ENCODE measurements at places on chromosomes 1 and 21. TPM values are rescaled to one million over a fixed set of nuclear protein-coding genes. Genes with fewer than 3 reads are reported as not detected.

- DNase-seq, result no peak
Measured at GRCh38 chr1:1343811-1344421, 5.3 kb downstream of the DVL1 start.

GRCh38 chr1:48807554-48808260 is 31.0 kb upstream of the BEND5 start:
- peak; percentile 21 for DNase-seq

- no peak for DNase-seq
Measured at GRCh38 chr1:9059891-9060744, 9.3 kb downstream of the SLC2A5 start.

GRCh38 chr1:77227381-77227780 is 8.2 kb upstream of the PIGK start:
- DNase-seq, result no peak

DNA sequence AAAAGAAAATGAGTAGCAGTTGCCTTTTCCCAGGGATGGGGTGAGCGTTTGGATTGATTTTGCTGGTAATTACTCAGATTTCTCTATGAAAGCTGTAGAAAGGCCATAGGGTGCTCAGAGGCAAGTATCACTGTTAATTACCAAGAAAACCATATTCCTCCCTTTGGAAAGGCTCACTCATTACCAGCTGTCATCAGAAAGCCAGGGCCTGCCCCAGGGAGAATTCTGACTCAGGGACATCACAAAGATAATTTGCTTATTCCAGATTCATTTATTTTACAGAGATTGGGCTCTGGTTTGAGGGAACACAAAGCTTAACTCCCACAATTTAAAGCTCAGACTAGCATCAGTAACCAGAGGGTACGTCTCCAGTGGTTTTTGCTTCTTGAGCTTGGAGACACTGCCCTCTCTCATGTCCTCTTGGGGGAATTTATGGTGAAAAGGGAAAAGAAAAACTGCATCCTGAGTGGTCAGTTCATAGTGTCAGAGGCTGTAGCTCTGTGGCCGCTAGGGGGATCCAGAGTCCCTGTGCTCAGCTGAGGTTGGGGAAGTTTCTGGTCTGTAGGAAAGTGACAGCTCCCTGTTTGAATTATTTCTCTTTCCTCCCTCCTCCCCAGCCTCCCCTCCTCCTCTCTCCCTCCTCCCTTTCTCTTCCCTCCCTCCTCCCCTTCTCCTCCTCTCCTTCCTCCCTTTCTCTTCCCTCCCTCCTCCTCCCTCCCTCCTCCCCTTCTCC is 204.3 kb downstream of the KCNJ6 start:
- DNase-seq, result peak; percentile 77

DNA sequence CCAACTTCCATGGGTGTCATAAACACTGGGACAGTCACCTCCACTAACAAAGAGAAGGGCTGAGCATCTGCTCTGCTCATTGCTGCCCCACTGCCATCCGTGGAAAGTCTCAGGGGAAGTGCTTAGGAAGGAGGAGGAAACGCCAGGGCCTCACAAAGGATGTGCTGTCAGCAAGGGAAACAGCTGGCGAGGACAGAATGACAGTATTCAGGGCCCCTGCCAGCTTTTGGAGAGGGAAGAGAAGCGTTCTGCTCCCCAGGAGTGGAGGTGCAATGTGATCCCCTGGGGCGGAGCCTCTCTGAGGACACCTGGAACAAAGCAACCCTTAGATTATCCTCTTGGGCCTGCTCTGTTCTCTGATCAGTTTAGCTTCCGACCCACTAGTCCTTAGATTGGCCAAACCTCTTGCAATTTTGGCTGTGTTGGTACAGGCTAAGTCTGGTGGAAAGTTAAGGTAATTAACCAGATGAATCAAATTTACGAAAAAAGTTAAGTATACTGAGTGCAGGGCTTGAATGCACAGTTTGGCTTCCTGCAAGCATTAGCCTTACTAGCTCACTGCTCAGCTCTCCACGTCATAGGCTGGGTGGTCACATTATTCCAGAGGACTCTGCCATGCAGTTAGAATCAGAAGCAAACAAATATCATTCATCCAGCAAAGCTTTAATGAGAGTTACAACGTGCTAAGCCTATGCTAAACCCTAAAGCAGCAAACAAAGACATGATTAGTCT is 170.2 kb upstream of the NFIA start:
- DNase-seq, result peak; percentile 59

DNA sequence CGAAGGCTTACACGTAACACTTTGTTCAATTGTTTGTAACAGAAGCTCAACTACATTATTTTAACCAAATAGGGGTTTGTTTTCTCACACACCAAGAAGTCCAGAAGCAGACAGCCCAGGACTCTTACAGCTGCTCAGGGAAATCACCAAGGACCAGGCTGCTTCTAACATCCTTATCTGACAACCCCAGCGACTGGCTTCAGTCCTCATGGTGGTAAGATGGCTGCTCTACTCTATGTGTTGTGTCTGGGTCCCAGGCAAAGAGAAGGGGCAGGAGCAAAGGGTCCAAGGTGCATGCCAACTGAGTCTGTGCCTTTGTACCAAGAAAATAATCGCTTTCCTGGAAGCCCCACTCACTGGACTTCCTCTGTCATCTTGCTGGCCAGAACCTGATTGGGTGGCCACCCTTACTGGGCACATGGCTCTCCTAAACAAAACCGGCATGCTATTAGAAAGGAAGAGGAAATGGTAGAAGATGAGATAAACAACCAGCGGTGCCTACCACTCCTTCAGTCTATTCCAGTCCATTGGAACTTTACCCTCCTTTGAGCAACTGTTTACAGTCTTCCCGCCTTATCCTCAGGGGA is 34.1 kb upstream of the LRRC8D start:
- DNase-seq, result no peak

DNA sequence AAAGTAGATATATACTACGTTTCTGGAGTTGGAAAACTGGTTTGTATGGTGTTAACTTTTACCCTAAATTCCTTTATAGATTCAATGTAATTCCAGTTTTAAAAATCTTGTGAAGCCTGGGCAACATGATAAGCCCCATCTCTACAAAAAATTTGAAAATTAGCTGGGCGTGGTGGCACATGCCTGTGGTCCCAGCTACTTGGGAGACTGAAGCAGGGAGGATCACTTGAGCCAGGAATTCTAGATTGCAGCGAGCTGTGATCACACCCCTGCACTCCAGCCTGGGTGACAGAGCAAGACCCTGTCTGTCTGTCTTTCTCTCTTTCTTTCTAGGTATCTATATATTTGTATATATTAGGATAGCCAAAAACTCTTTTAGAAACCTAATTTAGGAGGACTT is 141.9 kb downstream of the CLEC20A start:
- DNase-seq, result no peak

DNA sequence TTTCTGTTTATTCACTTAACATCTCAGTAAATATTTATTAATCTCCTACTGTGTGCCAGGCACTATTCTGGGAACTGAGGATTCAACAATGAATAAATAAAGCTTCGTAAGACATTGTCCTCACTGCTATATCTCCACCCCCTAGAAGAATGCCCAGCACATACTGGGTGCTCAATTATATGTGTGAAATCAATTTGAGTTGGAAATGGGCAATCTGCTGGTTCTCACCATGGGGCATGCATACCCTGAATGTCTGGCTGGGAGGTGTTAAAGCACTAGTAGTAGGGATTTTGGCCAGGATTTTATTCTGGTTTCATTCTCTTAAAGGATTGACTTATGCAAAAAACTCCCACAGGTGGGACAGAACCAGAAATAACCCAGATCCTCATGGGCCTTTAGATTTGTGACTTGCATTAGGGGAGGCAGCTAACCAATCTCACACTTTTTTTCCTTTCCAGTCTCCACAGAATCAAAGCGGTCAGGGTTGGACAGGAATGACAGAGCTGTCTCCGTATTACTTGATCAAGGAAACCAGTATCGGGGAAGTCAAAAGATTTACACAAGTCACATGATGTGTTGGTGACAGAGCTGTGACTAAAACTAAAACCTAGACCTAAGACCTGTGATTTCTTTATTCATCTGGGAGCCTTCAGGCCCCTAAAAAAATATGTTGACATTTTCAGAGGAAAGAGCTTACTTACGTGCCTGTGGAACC is 12.8 kb downstream of the GFI1 start:
- no peak for DNase-seq

- DNase-seq, result no peak
Measured at GRCh38 chr1:234000557-234001041, 96.1 kb downstream of the SLC35F3 start.

DNA sequence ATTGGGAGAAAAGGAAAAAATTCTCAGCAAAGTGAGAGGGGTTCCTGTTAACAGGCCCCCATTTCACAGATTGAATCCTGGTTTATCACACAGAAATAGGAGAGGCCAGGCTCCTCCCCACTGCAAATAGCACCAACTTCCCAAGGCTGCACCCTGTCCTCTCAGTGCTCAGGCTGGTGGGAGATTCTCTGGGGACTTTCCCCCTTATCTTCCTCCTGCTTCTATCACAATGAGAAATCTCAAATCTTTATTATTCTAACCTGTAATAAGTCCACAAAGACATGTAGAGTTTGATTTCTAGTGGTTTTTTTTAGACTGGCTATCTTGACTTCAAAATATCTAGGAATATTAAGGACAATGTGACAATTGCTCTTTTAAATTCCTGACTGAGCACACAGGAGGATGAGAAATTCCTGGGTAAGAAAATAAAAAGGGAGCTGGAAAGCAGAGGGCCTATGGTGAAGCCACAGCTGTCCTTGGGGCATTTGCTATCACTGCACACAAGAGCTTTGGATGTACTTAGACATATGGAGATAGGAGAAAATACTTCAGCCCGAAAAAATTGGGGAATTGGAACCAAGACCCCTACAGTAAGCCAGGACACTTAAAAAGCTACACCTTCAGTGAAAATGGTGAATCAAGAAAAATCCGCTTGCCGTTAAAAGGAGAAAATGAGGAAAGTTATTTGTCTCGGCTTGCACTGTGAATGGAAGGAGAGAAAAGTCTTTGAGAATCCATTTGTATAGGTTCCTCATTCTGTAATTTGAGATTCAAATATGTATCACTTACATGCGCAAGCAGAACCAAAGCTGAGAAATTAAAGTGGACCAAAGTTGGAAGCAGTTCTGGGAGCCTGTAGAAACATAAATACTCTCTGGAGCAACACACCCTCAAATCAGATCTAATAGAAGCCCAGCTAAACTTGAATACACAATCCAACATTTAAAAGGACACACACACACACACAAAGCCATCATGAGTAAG is 65.9 kb upstream of the C1orf105 start:
- no peak for DNase-seq

DNA sequence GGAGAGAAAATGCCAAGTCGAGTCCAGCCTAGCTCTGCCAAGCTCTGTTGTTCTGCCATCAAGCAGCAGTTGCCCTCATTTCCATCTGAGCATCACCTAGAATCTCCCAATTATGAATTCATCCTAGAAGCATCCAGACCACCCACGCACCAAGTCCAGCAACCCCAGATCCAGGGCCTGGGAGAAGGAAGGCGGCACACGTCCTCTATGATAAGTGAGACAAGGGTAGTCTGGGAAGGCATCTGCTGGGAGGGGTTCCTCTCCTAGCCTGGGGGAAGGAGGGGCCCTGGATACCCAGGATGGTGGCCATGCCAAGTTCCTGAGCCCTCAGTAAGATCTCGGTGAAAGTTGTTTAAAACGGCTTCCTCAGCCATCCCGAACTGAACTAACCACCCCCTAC is 70.7 kb downstream of the VWA5B1 start:
- DNase-seq, result no peak

DNA sequence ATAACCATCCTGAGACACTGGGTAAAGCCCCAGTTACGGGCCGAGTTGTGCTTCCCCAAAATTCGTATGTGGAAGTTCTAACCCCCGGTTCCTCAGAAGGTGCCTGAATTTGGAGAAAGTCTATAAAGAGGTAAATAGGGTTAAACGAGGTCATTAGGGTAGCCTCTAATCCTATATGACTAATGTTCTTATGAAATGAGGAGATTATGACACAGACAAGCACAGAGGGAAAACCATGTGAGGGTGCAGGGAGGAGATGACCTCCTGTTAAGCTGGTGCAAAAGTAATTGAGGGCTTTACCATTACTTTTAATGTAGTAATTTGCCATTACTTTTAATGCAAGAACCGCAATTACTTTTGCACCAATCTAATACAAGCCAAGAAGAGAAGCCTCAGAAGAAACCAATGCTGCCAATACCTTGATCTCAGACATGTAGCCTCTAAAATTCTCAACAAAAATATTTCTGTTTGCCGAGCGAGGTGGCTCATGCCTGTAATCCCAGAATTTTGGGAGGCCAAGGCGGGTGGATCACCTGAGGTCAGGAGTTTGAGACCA is 260.8 kb downstream of the GPATCH2 start:
- DNase-seq, result no peak

DNA sequence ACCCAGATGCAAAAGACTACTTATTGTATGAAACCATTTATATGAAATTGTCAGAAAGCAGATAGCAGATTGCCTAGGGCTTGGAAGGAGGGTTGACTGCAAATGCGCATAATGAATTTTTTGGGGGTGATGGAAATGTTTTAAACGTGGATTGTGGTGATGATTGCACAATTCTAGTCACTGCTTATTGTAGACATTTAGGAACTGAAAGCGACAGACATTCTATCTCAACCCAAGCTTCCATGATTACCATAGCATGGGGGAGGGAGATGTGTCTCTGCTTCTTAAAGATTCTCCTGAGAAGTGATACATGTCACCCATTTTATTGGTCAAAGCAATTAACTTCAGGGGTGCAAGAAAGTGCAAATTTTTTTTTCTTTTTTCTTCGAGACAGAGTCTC is 2.8 kb upstream of the MTF2 start:
- DNase-seq, result no peak

DNA sequence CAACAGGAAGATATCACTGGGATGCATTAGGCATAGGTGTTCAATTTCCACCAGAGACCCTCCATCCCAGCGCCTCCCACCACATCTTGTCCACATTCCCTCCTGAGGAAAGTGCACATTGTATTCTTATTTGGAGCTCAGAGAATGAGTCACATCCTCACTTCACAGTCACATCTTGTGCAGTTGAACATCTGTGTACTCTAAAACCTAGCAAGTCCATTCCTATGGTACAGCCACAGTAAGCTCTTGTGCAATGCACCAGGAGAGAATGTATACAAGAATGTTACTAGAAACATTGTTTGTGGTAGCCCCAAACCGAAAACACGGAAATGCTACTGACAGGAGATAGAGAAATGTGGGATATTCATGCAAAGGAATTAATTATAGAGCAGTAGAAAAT is 1.6 kb upstream of the KDF1 start:
- DNase-seq, result no peak

DNA sequence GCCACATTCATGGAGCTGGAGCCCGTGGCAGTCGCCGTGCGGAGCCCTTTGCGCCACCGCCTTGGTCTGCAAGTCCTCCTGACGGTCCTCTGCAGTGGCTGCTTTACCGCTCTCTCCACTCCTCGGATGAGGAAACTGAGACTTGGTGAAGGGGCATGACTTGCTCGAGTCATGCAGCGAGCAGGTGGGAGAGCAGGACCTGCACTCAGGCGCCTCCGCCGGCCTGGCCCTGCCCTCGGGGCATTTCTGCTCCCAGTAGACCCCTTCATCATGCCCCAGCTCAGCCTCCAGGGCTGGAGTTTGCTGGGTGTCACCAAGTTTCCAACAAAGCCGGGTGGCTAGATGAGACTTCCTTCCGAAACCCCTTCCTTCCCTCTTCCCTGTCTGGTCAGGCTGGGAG is 100.0 kb upstream of the TARDBP start:
- peak; percentile 16 for DNase-seq

KIF17 gene
- total RNA-seq, result 3.2 TPM

EFCAB14 gene
- 72.4 TPM for total RNA-seq

SPATA45 gene
- not detected for total RNA-seq

FCAMR gene
- not detected for total RNA-seq

PINK1 gene
- total RNA-seq, result 149 TPM

IRF6 gene
- 20.7 TPM for total RNA-seq

LCE1E gene
- not detected for total RNA-seq

NMNAT2 gene
- total RNA-seq, result 33.8 TPM

IRF2BP2 gene
- total RNA-seq, result 100 TPM
